ENCODE measurements at places on chromosomes 11 and 22. TPM values are rescaled to one million over a fixed set of nuclear protein-coding genes. Genes with fewer than 3 reads are reported as not detected.
A peak's percentile ranks its signal among the peaks of the same experiment; 100 is the strongest.

DNA sequence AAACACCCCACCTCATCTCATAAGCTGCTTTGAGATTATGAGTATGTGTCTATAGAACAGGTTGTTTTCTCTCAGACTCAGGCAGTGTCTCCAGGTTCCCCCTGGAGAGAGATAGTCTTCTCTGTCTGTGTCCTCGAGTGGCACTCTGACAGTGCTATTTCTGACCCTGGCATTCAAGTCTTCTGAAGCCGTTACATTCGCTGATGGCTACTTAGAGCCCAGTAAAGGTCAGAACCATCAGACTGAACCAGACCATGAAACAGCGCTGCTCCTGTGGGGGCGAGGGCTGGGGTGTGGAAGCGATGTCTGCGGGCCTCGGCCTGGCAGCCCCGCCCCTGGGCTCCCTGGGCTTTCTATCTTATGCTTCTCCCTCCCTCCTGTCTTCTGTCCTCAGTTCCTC is 23.5 kb downstream of the SHISA8 start:
- peaks cover 2% of the 10 kb centered on the region for H3K4me1 ChIP-seq
- no peak overlapping the region for H3K4me3 ChIP-seq
- no peak for DNase-seq
- H3K27ac ChIP-seq = no peak overlapping the region
- H3K27me3 ChIP-seq = no peaks in the 10 kb centered on the region

- no peaks in the 10 kb centered on the region for H3K27me3 ChIP-seq
- H3K36me3 ChIP-seq = peaks cover 7% of the 10 kb centered on the region
- H3K4me3 ChIP-seq = no peak overlapping the region
- DNase-seq = no peak
- H3K4me1 ChIP-seq = peaks cover 17% of the 10 kb centered on the region
- peak overlapping the region; percentile 78 for H3K27ac ChIP-seq
Observed at GRCh38 chr22:31533374-31533773, 37.0 kb downstream of the SFI1 start.

The KCNK4 gene
- not detected for total RNA-seq

The OR6T1 gene
- total RNA-seq = not detected
